Left renal pelvis (tissue), 4 donors: ENCODE measurements at places on chromosomes 1 and 21.

DNA sequence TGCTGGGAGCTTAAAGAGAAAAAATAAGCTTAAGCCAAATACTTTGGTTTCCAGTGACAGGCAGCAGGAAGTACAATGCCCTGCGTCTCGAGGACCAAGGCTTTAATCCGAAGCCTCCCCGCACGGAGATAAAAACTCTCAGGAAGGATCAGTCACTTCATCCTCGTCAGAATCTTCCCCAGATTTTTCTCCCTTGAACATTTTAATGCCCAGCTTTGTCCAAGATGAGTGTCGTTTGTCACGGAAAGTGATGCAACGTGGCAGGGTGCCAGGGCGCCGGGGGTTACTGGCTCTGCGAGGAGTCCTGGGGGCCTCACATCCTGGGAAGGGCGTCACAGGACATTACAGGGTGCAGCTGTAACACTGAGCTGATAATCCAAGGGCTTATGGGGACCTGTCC is 25.2 kb upstream of the PCBP3 start:
- DNase-seq = no peak

- DNase-seq = no peak
Measured at GRCh38 chr21:28138272-28138671, 854.4 kb downstream of the LTN1 start.

- DNase-seq = no peak
Measured at GRCh38 chr1:203366476-203366875, 15.6 kb upstream of the FMOD start.

GRCh38 chr1:91022518-91022929 is 689 bp upstream of the ZNF644 start:
- no peak for DNase-seq

DNA sequence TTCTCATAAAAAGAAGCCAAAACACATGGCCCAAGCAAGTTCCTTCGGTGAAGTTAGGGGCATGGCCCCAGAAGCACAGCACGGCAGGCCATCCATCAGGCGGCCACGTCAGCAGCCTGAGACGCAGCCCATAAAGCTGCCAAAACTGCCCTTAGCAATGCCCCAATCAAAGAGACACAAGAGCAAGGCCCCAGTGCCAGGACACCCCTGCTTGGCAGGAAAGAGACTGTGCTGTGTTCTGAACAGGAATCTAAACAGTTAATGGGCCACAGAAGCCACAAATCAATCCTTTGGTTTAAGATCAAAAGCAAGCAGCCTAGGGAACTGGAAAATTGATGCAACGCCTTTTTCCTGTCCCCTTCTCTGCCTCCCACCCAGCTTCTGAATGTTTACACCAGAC is 497.0 kb upstream of the USP24 start:
- no peak for DNase-seq

DNA sequence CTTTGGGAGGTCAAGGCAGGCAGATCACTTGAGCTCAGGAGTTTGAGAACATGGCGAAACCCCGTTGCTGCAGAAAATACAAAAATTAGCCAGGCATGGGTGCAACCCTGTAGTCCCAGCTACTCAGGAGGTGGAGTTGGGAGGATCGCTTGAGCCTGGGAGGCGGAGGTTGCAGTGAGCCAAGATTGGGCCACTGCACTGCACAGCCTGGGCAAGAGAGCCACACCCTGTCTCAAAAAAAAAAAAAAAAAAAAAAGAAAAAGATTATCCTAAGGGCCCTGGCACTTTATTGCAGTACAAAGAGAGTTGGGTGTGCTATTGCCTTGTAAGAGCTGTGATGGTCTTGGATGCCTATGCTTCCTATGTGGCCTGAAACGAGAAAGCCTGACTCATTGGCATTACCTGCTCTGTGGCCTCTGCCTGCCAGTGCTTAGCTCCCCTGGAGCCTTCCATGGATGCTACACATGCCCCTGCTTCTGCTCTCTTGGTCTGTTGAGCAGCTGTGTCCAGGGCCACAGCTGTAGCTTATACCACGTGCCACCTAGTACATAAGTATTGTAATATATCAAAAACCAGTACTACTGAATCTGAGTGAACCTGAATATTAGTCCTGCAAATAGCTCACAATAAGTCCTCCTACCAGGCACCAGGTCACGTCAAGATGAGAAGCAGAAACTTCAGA is 45.8 kb downstream of the DNAJC6 start:
- DNase-seq = no peak

- no peak for DNase-seq
Measured at GRCh38 chr1:22039594-22040285, 12.8 kb upstream of the CDC42 start.
